ENCODE measurements at places on chromosomes 4 and X.

GRCh38 chr4:47801481-47802002, 36.3 kb downstream of the CORIN start:
- DNase-seq: no peak

DNA sequence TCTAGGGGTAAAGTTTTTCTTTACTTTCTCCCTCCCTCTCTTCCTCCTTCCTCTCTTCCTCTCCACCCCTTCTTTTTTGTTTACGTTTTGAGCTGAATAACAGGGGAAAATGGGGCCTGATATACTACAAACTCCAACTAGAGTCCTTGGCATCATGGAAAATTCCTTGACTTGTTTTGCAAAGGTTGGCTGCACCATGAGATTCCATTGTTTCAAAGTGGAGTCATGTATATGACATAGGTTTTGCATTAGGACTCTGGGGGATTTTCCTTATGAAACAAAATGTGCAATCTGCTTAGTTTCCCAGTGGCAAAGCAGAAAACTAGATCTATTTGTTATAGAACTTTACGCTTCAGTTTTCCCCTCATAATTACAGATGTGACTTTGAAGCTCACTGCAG, 233.5 kb upstream of the PGRMC2 start:
- DNase-seq: no peak

- DNase-seq: no peak
Observed at GRCh38 chr4:6294705-6295421, 25.2 kb downstream of the WFS1 start.

- no peak for DNase-seq
Observed at GRCh38 chr4:162681212-162681611, 485.5 kb downstream of the NAF1 start.

DNA sequence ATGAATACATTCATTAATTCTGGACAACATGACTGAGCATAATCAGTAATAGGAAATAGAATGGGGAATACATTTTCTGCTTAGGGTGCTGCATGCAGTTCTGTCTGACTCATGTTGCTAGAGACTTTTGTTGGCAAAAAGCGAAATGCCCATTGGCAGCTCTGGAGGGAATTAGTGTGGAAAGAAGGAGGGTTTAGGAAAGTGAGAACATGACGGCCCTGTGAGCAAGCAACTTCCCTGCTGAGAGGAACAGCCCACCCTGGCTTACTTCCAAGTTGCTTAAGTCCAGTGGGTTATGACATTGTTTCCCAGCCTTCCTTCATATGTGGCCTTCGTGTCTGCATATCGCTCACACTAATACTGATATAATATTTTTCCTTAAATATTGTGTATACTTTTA, 13.8 kb downstream of the MAD2L1 start:
- peak; percentile 6 for DNase-seq

DNA sequence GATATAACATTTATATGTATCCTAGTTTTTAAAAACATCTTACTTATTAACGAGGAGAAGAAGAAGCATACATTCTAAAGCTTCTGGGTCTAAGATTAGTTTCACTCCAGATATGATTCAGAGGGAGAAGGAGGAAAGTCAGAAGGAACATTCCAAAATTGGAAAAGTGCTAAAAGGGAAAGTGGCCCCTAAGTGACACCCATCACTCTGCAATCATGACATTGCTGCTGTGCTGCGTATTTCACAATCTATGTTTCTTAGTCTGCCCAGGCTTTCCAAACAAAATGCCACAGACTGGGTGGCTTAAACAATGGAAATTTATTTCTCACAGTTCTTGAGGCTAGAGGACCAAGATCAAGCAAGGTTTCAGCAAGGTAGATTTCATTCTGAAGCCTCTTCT, 72.5 kb upstream of the ATOH1 start:
- DNase-seq: no peak

DNA sequence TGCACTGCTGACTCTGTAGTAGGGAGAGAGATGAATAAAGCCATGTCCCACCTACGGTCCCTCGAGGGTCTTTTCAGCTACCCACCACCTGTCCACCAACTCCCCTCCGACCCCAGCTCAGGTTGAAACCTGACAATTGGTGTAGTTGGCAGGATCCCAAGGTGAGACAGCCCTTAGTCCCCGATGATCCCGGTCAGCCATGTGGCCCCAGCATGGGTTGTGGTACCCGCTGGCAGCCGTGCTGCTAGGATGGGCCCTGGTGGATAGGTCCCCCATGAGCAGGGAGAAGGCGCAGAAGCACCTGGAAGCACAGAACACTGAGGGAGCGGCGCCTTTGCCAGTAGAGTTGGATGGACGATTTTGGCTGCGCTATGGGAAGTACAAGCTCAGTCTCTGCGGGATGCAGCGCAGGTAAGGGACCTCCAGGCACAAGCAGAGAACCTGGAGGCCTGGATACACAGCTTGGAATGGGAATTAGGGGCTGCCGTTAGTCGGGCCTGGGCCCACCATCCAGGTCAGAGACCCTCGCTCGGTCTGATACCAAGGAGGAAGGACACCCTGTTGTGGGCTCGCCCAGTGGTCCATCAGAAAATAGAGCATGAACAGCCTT, 694.6 kb upstream of the AGA start:
- DNase-seq: no peak

GRCh38 chrX:120356084-120356483, 5.8 kb upstream of the ATP1B4 start:
- DNase-seq: no peak

DNA sequence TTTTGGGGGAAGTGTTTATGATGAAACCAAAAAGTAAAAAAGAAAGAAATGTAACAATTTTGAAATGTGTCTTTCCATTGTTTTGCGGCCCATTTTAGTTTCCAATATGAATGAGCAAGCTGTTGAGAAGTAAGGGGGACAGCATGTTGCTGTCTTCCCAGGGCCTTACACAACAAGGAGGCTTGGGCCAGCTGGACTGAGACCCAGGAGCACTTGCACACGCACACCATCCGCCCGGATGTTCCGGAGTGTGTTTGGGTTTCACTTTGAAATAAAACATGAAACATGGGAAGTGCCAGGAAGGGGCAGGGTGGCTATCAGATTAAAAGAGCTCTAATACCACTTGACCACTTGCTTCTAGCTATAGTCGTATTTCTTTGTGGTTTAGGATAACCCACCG, 144.4 kb downstream of the NHS start:
- no peak for DNase-seq

- peak; percentile 26 for DNase-seq
Observed at GRCh38 chr4:6873792-6874461, 35.7 kb upstream of the TBC1D14 start.

- no peak for DNase-seq
Observed at GRCh38 chrX:48487362-48487798, 11.4 kb downstream of the FTSJ1 start.

GRCh38 chr4:103845075-103845474, 125.3 kb upstream of the TACR3 start:
- no peak for DNase-seq

GRCh38 chr4:42573249-42573648, 83.7 kb downstream of the ATP8A1 start:
- no peak for DNase-seq

DNA sequence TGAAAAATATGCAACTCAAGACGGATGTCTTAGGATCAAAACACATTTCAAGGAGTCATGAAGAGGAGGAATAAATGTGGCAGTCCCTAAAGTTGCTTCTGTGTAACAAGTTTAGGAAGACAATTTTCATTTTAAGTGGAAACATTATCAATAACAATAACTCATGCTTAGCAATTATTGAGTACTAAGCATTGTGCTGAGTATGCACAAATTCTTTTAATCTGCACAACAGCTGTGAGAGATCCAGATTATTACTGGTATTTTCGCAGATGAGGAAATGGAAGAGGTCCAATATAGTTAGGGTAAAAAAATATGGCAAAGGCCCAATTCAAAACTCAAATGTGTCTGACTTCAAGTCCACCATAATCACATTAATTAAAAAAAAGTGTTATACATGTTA, 2.9 kb upstream of the TEX13B start:
- DNase-seq: no peak

GRCh38 chr4:31045151-31045550, 325.0 kb downstream of the PCDH7 start:
- no peak for DNase-seq

GRCh38 chrX:9429767-9430166, 35.1 kb upstream of the TBL1X start:
- no peak for DNase-seq

GRCh38 chrX:25701876-25702275, 436.3 kb upstream of the MAGEB18 start:
- no peak for DNase-seq

DNA sequence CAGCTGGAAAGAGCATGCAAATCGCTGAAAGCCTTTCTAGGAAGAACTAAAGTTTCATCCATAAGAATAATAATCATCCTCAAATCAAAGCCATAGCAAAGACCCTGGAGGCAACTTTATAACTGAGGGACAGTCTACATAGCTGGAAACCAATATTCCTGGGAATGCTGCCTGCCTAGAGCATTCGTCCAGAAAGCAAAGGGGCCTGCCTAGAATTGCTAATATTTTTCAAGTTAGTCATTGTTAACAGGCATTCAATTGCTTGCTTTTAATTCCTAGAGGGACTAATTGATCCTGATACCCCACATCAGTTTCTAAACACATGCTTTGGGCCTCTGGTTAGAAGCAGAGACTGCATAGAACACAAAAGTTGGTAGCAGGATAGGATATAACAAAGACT, 4.2 kb upstream of the PPARGC1A start:
- DNase-seq: no peak

GRCh38 chr4:95217197-95217596, 331.6 kb downstream of the UNC5C start:
- no peak for DNase-seq

DNA sequence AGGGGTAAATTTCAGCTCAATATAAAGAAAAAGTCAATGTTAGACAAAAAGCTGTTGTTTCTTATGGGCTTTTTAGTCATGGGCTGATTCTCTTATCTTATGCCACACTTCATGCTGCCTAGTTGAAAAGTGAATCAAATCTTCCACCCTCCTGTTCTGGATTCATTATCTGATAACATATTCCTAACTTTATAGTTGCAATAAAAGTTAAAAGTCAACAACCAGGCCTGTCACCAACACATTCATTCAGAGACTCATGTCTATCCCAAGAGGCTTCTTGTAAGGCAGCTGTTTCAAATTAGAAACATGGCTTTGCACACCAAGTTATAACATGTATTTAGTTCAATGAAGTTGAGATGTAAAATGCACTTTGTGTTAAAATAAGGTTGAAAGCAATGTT, 243.8 kb downstream of the ADAMTS3 start:
- DNase-seq: no peak

DNA sequence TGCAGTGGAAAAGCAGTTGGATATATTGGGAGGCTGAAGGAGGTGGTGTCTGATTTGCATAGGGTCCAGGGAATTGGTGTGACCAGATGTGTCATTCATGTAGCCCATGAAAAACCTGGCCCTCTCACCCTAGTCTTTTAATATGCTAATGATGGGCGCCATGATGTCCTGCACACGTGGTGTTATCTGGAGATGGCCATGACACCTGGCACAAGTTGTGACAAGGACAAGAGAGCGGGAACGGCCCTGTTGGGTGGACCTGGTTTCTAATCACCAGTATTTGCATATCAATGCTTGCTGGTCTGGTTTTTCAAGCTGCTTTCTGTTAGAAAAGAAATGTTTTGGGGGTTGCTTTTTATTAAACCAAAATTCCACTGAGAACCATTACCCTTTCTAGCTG, 87.4 kb downstream of the ZXDA start:
- no peak for DNase-seq

DNA sequence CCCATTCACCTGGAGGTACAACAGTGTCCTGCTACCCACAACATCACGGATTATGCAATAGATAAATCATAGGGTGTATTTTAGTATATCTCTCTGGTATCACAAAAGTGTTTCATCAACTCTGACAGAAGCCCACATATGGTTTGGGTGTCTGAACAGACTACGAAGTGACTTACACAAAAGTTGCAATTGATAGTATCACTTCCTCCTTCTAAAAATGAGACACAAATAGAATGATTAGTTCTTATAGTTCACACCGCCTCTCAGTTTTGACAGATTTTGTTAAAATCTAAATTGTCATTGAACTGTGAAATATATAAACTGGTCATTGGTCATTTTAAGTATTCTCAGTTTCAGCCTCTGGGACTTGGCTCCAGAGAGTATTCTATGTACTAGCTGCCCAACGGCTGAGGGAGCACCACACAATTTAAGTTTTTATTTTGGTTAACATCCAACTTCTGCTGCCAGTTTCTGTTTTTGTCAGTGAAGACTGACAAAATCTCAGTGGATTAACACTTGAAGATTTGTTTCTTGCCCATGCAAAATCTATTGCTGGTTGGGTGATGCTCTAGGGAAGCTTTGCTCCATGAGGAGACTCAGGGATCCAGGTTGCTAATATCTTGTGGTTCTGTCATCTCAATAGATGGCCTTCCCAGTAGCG, 113.8 kb upstream of the PUDP start:
- no peak for DNase-seq

DNA sequence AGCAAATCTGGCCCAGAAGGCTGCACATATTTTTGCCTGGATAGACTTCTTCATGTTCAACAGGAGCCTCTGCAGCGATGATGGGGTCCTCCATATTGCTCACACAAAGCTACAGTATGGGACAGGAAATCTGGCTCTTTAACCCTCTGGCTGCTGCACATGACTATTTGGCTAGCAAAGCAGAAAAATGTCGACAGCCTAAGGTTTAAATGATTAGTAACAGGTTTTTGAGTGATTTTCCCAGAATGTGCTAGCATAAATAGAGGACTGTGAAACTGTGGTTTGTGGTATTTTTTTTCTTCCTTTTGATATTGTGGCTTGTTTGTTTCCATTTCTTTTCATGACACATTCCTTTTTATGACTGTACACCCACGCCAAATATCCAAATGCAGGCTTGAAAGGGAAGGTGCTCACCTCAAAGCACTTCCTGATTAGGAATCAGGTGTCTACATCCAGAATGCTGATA, 120.2 kb upstream of the GK2 start:
- DNase-seq: no peak

DNA sequence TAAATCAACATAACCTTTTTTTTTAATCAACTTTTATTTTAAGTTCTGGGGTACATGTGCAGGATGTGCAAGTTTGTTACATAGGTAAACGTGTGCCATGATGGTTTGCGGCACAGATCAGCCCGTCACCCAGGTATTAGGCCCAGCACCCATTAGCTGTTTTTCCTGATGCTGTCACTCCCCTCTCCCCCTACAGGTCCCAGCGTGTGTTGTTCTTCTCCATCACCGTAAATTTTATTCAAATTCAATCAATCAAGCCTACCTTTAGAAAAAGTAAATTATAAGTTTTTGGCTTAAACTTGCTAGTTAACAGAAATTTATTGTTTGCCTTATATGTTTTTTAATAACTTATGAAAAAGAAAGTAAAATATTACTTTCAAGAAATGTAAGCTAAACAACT, 25.9 kb downstream of the TIGD2 start:
- no peak for DNase-seq

DNA sequence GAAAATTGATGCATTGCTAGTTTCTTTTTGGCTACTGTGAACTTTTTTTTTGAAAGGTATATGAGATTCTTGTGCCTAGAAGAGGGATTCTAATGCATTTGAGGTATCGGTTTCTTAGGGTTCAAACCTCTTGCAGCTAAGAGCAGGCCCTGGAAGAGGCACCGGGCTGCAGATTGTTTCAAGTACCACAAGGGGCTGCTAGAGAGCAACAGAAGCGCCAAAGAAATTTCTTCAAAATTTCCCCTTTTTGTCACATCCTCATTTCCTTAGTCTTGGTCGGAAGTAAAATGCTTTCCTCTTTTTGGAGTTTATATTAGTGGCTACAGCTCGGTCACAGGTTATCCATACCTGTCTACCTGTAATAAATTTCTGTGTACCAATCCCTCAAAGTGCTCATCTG, 89.8 kb downstream of the PDGFRA start:
- no peak for DNase-seq

GRCh38 chr4:38442073-38442788, 221.8 kb upstream of the KLF3 start:
- no peak for DNase-seq

Data from NCI-H2081 treated with DMSO at 0.1 percent for 48 hours (cell line).